ENCODE measurements at places on chromosomes 4 and X.

DNA sequence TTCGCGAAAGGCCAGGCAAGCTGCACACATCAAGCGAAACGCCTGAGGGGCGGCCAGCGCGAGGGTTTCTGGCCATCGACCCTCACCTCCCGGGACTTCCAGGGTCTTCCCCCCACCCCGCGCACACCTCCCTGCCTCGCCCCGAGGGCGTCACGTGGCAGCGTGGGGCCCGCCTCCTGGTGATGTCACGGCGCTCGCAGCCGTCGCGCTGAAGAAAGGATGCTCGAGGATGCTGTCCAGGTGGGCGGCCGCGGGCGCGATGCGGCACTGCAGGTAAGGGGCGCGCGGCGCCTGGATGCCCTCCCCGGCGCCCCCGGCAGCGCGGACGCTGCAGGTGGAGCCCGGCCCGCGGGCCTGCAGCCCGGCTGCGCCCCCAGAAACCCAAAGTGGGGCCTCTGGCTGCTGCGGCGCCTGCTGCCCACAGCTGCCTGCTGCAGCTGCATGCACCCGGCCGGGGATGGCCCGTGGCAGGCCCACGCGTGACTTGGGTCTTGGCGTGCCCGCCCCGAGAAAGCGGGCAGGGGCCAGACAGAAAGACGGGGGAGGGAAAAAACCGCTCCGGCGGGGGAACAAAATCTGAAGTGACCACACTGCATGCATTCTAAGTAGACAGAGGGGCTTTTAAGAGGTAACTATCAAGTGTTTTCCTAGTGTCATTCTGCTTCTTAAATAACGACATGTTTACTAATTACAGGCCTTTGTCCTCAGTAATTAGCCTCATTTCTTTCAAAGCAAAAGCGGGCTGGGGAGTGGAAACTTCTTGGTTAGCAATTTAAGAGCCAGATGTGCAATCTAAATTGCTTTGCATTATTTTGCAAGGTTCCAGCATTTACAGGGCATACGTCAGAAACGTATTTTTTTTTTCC is 1.7 kb downstream of the CLCN4 start:
- DNase-seq: peak; percentile 9

GRCh38 chr4:148497258-148497657 is 55.0 kb upstream of the NR3C2 start:
- DNase-seq: no peak

- DNase-seq: no peak
Observed at GRCh38 chrX:2242326-2242725, 258.4 kb downstream of the DHRSX start.

- DNase-seq: no peak
Observed at GRCh38 chr4:117893207-117893606, 141.1 kb upstream of the NDST3 start.

GRCh38 chr4:162075726-162076125 is 88.1 kb downstream of the FSTL5 start:
- no peak for DNase-seq

- no peak for DNase-seq
Observed at GRCh38 chrX:120468071-120468470, 1.0 kb downstream of the LAMP2 start.

DNA sequence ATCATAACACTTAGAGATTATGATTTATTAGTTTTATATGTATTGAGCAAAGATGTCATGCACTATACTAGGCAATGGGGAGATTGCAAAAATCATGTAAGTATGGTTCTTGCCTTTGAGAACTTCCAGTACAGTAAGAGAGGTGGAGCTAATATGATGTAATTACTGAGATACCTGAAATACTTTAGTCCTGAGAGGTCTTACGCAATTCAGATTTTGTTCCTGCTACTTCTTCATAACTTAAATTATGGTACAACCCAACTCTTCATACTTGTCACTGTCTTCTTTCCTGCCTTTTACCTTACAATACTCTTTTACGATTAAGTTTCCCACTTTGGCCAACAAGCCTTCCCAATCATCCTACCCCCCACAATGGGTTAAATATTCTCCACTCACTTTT is 564.2 kb upstream of the PITX2 start:
- no peak for DNase-seq

DNA sequence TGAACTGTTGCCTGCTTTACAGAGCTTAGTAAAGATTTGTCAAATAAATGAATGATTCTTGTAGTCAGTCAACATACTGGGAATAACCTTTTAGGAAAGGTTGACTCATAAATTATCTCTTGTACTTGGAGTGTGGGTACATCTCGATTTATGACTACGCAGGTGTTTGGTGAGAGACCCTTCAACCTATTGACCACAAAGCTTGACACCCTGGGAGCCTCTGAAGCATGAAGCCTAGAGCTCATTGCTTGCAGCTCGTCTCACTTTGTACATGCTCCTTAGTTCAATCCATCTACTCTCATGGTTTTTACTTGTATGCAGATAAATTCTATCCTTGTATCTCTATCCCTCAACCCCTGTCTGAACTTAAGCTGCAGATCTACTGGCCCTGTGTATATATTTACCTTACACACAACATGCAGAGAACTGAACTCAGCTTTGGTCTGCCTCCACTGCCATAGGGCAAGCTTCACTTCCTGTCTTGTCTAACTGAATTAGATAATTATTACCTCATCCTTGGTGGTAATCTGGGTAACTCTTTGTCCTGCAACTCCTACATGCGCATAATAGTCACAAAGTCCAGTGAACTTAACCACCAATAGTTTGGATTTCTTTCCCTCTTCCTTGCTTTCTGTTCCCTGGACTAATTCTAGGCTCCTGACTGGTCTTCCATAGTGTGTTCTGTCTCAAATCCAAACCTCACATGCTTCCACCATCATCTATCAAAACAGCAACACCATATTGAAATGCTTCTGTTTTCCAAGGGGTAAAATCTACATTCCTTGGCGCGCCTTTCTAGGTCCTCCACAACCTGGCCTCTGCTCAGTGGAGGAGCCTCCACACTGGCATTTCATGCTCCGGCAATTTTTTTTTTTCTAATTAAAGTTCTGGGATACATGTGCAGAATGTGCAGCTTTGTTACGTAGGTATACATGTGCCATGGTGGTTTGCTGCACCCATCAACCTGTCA is 32.2 kb upstream of the FAT1 start:
- no peak for DNase-seq

DNA sequence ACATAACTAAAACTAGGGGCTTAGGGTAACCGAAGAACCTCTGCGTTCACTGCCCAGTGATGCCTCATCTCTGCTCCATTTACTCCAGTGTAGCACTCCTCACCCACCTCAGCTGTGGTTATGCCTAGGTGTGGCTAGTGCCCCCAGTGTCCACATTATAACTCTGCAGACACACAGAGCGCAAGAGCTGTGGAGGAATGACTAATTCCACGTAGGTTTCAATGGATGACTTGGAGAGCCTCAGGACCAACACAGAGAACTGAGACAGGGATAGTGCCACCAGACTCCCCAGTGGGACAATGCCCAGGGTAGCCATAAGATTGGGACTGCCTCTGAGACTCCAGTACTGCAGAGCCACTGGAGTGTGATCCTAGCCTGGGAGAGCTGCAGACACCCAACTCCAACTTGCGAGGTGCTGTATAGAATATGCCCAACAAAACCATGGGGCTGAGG is 542.4 kb upstream of the DIPK2B start:
- no peak for DNase-seq

- no peak for DNase-seq
Observed at GRCh38 chr4:148359769-148360168, 82.4 kb downstream of the NR3C2 start.

GRCh38 chr4:83272900-83273299 is 11.7 kb downstream of the COQ2 start:
- DNase-seq: no peak

DNA sequence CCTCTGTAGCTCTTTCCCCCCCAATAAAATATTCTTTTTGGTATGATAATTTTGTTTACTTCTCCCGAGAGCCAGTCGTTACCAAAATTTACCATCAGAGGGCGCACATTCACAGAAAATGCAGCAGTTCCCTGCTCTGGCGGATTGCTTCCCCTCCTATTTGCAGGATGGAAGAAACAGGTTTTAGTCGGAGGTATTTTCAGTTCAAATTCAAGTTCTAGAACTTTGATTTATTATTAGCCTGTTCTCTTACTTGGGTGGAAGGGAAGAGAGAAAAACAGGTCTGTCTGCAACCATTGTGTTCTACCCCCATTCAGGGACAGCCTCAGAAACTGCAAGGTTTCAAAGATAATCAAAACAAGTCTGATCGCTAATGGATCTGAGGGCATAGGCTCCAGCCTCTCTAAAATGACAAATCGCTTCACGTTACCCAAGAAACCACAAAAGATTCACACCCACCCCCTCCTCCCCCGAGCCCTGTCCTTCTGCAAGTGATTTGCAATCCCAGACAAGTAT is 263.8 kb upstream of the RPS6KA3 start:
- DNase-seq: peak; percentile 61

GRCh38 chr4:114615435-114615834 is 16.8 kb downstream of the UGT8 start:
- DNase-seq: no peak

GRCh38 chr4:179563741-179564140 is 2121.5 kb upstream of the AGA start:
- no peak for DNase-seq

DNA sequence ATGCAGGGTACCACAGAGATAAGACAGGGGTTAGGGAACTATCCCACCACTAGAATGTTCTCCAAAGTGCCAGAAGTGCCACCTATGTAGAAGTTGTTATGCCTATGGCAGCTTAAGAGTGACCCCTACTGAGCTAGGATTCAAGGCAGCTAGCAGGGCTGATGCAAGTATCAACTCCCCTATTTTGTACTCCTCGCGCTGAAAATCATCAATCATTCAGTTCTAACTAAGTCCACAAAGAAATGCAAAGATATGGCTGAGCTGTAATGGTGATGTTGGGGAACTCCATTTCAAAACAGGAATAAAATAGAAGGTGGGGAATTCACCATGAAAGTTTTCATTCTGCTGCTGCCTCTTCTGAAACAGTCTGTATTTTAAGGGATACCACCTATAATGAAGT is 13.8 kb downstream of the ACSL4 start:
- DNase-seq: no peak

- DNase-seq: no peak
Observed at GRCh38 chr4:85842540-85842939, 367.6 kb downstream of the ARHGAP24 start.

DNA sequence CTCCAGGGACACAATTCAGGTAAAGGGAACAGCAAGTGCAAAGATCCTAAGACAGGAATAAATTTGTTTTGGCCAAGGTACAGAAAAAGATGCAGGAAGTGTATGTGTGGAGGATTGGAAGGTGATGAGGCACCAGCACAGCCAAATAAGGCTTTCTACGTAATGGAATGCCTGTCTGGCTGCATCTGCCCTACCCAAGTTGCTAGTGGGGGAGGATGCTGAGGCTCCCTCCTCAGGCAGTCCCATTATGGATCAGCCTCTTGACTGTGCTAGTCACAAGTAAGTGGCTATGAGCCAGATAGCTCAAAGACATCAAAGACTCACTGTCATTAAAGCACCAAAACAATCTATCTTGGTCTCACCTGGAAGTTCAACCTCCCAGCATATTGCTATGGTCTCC is 300.9 kb upstream of the FAT4 start:
- no peak for DNase-seq

- no peak for DNase-seq
Observed at GRCh38 chr4:156496797-156497196, 474.8 kb downstream of the PDGFC start.

DNA sequence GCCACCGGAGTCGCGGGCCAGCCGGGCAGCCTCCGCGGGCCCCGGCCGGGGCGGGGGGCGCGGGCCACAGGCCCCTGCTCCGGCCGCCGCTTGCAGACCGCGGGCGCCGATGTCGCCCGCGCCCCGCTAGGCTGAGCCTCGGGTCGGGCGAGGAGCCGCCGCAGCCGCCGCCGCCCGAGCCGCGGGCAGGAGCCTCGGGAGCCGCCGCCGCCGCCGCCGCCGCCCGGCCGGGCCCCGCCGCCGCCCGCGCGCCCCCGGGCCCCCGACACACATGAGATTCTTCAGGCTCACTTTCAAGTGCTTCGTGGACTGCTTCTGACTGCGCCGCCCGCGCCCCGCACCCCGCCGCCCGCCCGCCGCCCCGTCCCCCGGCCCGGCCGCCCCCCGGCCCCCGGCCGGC is 345 bp downstream of the SLC6A8 start:
- no peak for DNase-seq

- no peak for DNase-seq
Observed at GRCh38 chr4:37365888-37366287, 121.3 kb downstream of the NWD2 start.
